T-helper 1 cell (primary cell): ENCODE measurements at places on chromosomes 1 and 21.

DNA sequence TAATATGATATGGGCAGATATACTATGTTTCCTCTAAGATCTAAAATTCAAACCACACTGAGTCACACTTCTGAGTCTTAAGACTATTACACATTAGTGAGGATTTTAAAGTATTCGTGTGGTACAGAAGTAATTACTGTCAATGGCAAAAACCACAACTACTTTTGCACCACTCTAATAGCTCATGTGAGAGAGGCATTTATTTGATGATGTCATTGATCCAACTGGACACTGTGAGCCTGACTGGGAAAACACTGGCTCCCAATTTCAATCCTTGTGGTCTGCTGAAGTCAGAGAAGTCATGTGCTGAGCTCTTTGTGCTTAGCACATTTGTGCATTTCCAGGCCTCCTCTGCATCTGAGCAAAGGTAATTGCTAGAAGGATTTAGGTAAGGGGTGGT is 377.8 kb downstream of the USH2A start:
- no peak for DNase-seq

- no peak for DNase-seq
Measured at GRCh38 chr1:193211539-193211938, 25.1 kb upstream of the B3GALT2 start.

DNA sequence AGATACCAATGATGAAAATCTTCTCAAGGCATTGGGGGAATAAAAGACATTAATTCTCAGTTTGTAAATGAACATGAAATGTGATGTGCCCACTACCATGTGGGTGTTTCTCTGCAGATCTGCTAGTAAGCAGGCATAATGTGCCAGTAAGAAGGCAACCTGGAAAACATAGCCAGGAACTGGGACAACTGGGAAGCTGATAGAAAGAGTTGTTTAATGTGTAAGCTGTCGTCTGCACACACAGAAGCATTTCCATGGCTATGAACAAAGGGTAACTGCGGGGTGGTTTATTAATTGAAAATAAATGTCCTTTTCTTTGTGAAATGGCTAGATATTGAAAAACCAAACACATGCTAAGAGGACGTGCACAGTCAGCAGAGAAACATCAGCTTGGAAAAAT is 52.0 kb downstream of the ZC3H11B start:
- no peak for DNase-seq

- no peak for DNase-seq
Measured at GRCh38 chr1:180231506-180231921, 1.4 kb downstream of the LHX4 start.

DNA sequence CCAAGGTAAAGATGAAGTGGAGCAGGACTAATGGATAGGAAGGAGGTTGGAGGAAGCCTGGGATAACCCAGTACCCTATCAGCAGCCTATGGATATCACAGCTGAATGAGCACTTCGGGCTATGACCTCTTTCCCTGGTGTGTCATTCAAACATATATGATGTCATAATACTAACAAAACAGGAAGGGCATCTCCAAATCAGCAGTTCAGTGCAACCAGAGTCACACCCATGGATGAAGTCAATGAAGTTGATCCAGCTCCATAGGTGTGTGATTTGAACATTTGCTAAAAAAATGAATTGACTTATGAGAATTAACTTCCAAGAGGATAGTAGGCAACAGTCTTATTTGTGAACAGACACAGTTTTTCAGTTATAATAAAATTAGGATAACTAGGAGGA is 1.7 kb upstream of the C1orf116 start:
- DNase-seq = no peak

DNA sequence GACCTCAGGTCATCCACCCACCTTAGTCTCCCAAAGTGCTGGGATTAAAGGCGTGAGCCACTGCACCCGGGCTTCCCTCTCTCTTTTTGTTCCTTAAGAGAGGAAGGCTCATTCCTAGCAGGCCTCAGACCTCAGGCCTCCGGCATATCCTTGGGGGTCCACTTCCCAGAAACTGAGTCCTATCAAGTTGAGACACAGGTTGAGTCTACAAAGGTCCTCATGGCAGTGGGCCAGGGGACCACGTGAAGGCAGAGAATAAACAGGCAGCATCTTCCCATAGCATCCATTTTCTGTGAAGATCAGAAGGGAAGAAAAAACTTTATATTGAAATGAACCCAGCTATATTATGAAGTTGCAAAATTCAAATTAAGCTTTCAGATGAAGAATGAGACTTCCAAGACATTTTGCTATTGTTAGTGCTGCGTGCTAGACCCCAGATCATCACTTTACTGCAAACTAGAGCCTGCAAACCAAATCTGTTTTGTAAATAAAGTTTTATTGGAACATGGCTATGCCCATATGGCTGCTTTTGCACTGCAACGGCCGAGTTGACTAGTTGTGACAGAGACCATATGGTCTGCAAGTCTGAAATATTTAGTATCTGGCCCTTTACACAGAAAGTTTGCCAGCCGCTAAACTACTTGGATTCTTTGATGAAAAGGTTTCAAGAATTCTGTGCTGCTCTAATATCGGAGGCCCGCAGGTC is 3.5 kb upstream of the CELA2A start:
- no peak for DNase-seq
